ENCODE measurements at places on chromosomes 5 and 9. TPM values are rescaled to one million over a fixed set of nuclear protein-coding genes. Genes with fewer than 3 reads are reported as not detected.

- no peak for DNase-seq
These were observed 53.0 kb upstream of the WWC1 start for GRCh38 chr5:168238463-168238862.

- DNase-seq: peak; percentile 15
These were observed 17.8 kb downstream of the SLC38A9 start for GRCh38 chr5:55694152-55694830.

DNA sequence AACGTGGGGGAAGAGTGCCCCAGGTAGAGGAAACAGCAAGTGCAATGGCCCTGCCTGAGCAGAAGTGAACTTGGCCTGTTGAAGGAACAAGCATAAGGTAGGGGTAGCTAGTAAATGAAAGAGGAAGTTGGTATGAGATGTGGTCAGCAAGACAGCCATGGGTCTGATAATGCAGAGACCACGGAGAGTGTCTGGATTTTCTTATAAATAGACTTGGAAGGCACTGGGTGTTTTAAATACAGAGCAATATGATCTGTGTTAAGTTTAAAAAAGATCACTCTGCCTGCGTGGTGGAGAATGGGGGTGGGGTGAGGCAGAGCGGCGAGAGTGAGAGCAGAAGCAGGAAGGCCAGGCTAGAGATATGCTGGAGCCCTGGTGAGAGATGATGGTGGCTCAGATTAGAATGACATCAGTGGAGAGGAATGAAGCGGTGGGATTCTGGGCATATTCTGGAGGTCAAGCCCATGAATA is 4.2 kb downstream of the ADAM19 start:
- DNase-seq: no peak

Gene UAP1L1
- total RNA-seq: 1.9 TPM

DNA sequence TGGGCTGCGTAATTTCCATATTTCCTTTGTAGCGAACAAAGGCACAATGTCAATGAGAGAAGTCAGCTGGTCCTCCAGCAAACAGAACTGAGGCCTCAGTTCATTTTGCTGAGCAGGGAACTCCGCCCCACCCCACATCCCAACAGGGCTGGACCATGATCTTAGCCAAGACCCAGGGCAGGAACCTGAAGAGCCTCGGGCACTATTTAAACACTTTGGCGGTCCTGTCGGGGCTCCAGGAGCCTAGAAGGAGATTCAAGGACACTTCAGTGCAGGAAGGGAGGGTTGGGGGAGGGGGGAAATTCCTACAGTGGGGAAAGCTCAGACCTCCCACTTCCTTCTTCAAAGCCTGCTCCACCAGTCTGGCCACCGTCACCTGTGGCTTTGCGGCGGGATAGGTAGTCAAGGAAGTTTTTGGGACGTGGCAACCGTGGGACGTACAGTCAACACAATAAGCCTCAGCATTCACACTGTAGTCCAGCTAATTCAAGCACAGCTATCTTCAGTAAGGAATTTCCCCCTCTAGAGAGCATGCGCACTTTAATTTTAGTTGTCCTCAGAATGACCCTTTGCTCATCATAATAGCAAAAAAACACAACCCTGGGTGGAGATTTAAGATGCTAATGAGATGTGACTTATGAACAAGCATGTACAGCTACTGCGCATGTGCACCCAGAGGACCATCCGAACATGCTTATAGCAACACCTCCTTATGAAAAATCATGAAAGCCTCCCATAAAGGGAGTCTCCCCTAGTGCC is 30.9 kb downstream of the S1PR3 start:
- DNase-seq: no peak

Gene PDE8B
- 0.38 TPM for total RNA-seq

- DNase-seq: no peak
These were observed 7.9 kb downstream of the IRX4 start for GRCh38 chr5:1874771-1875220.

DNA sequence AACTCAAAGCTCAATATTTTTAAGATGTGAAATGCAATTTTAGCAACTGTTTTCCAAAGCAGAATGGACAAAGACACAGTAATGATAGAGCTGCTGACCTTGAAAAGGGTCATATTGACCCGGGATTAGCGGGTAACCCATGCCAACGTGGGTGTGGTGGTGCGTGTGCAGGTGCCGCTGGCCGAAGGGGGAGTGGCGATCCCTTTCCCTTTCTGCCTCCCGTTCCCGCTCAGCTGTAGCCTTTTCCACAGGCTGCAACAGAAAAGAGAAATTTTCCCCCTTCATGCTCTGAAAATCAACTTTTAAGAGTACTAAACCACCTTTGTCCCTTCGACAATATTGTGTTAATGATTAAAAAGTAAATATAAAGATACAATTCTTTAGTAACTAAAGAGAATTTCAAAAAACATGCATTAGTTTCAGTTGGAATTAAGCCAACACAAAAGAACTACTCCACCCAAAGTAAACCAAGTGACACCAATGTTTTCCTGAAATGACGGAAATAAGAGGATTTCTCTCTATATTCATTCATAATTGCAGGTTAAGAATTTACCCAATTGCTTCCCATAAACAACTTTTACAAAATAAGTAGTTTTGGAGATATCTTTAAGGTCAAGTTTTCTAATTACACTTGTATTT is 105.2 kb downstream of the ZNF608 start:
- no peak for DNase-seq

DNA sequence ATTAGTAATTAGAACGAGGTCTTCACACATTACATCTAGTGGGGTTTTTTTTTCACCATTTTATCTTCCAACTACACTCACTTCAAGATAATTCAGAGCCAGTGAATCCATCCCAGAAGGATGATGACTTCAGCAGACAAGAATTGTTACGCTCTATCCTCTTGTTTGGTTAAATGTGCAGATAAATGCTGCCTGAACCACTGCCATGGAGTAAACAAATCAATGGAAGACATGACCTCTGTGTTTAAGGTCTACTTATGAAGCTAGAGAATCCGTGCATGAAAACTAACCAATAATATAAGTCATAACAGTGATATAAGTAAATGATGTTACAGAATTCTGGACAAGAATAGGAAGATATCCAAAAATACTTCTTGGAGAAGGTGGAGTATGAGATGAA is 602.6 kb downstream of the TLR4 start:
- DNase-seq: no peak

DNA sequence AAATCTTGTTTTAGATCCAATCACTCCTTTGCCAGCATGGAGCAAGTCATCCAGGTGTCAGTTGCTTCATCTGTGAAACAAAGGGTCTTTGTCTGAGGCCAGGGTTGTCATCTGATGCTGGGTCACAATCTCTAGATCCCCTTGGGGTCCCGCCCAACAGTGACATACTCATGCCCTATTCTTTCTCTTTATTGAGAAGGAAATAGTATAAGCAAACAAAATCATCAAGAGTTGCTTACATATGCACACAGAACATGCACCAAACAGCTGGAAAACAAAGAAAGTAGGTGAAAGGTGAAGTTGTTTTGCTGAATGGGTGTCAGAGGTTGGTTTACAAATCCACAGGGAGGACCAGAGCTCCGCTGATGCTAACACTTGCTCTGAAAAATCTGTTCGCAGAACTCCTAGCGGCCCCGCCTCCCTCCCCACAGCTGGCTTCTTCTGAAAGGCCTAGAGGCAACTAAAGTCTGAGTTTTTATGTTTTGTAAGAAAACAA is 106.1 kb upstream of the SLC44A1 start:
- DNase-seq: no peak

Gene BAAT
- 0.09 TPM for total RNA-seq

Gene GLDC
- 0.71 TPM for total RNA-seq

Gene KCTD16
- 0.09 TPM for total RNA-seq

- no peak for DNase-seq
These were observed 1162.6 kb upstream of the C9orf72 start for GRCh38 chr9:28735738-28736342.

DNA sequence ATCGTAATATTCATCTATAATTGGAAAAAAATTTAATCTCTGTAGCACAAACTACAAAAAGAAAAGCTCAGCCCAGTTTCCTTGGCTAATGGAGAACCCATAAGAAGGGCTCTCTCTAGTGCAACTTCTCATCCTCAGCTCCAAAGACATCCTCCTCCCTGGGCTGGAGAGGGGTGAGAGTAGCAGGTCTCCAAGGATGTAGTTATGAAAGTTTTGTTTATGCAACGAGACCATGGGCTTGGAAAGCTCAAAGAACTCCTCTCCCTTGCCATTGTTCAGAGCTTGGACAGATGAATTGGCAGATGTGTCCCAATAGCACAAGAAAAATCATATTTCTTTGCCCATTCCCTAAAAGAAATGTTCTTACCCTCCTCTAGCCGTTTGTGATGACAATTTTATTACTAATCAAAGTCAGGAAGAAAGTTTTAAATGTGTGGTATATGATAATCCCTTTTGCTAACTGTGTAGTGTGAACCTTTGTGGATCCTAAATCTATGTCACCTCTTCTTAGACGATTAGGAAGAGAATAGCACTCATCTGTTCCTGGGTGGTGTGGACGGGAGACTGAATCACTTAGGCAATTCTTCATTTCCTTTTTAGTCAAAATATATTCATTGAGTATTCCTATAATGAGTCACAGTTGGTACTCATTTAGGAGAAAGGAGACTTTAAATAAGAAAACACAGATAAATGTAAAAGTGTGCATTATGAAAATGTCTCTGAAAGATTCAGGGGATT is 52.2 kb downstream of the GARNL3 start:
- no peak for DNase-seq

- DNase-seq: no peak
These were observed 9.6 kb downstream of the SEC61B start for GRCh38 chr9:99231711-99232110.

GRCh38 chr5:31427013-31427723 is 104.7 kb downstream of the DROSHA start:
- DNase-seq: no peak

Gene ARL14EPL
- total RNA-seq: not detected

- DNase-seq: no peak
These were observed 23.4 kb upstream of the ORM1 start for GRCh38 chr9:114299286-114300152.

DNA sequence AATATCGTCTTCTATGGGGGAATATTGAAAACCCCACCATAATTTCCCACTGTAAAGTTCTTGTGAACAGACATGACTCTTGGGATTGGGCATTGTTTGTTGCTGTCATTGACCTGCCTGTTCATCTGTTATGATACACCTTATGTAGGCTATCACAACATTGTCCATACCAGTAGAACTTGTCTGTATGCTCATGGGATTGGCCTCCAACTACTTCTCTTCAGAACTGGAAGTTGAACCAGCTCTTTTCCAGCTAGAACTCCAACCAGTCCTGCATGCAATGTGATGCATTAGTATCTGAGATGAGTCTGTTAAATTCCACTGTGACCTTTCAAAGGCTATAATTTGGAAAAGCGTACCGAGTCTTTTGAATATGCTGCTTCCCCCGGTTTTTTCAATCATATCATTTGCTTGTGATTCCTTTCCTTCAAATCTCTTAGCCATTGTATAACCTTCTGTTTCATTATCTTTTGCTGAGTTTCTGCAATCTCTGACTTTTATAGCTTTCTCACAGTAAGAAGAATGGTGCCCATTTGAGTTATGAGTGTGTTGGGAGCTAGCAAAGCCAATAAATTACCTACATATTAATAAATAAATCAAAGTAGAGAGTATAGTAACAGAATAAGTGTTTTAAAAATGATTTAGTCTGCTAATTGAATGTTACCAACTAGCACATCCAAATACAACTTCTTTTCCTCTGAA is 101.9 kb downstream of the PLK2 start:
- no peak for DNase-seq

DNA sequence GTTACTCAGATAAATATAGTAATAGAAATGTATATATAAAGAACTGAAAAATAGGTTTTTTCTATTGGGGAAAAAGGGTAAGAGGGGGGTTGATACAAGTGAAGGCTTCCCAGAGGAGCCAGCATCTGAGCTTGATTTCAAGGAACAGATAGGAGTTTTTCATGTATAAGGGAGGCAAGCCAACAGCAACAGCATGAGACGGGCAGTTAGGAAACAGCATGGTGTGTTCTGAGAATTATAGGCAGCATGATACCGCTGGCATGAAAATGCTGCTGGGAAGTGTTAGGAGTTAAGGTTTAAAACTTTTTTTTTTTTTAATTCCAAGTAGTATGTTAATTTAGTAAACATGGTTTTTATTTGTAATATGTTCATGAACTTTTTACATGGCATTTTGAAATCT is 9.7 kb downstream of the CDC37L1 start:
- DNase-seq: no peak

- no peak for DNase-seq
These were observed 232.8 kb downstream of the ARHGEF28 start for GRCh38 chr5:73858776-73859175.

- DNase-seq: no peak
These were observed 133.5 kb downstream of the MED27 start for GRCh38 chr9:131946180-131946579.

Gene MARVELD2
- 3.5 TPM for total RNA-seq

- DNase-seq: no peak
These were observed 23.0 kb upstream of the AK3 start for GRCh38 chr9:4764033-4764432.

Gene CDKN2A
- 1.6 TPM for total RNA-seq

DNA sequence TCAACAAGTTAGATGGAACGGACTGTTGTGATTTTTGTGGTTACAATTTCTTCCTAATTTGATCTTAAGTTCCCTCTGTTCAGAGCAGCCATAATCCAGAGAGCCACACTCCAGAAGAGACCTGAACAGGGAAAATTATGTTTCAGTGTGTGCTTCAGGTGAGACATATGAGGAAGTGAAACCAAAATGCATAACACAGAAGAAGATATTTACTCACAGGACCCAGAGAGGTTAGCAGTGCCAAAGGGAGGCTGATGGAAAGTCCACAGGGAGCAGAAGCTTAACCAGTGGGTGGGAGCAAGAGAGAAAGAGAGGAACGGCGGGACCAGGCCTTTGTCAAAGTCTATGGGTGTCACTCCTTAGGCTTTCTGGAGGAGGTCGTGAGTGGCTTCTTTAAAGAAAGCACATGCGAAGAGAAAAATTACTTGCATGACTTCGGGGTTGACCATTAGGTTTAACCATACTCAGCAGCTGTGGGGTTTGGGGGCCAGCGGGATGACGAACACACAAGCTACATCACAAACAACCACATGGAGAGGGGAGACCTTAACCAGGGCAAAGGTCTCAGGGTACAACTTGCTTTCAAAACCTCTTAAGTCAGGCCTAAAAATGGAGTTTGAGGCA is 141.4 kb downstream of the MED10 start:
- DNase-seq: no peak

DNA sequence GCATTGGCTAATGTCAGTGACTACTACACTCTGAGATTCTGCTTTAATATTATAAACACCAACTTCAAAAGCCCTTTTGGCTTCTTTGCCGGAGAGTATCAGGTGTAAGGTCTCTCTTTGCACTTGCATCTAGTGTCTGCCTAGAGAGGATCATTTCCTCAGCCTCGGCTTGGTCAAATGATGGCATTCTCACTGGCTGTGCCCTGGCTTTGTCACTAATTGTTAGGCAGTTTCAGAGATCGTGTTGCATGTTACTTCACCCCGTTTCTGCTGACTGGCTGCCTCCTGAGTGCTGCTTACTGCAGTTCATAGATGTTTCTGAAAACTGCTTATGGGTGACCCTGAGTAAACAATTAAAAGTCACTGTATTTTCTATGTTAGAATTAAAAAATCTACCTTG is 48.8 kb downstream of the SLC1A3 start:
- no peak for DNase-seq

Gene IL3
- not detected for total RNA-seq

Gene LRRC70
- 4.1 TPM for total RNA-seq
